ENCODE measurements at places on chromosomes 3 and 15. TPM values are rescaled to one million over a fixed set of nuclear protein-coding genes. Genes with fewer than 3 reads are reported as not detected.

TGM5 gene
- total RNA-seq, result not detected

C3orf38 gene
- total RNA-seq, result 36.6 TPM

CLDN18 gene
- not detected for total RNA-seq

TNFAIP8L3 gene
- total RNA-seq, result 19.1 TPM

KNL1 gene
- 4.2 TPM for total RNA-seq

GUCA1C gene
- not detected for total RNA-seq

GRK7 gene
- not detected for total RNA-seq

PLCB2 gene
- 5.1 TPM for total RNA-seq

OR5K2 gene
- total RNA-seq, result not detected

TTC23 gene
- 18.8 TPM for total RNA-seq

FHIT gene
- total RNA-seq, result 8.1 TPM

EXD1 gene
- total RNA-seq, result 0.53 TPM

AP3B2 gene
- not detected for total RNA-seq

VEPH1 gene
- total RNA-seq, result 80.8 TPM

RARB gene
- total RNA-seq, result 17.6 TPM

COL6A5 gene
- total RNA-seq, result 0.05 TPM

CEP70 gene
- 11.8 TPM for total RNA-seq

THBS1 gene
- 2,289 TPM for total RNA-seq

TRH gene
- total RNA-seq, result not detected

TRIM42 gene
- not detected for total RNA-seq

ITPR1 gene
- total RNA-seq, result 12.5 TPM

ADCY5 gene
- total RNA-seq, result not detected

SHC4 gene
- 2.8 TPM for total RNA-seq

RNF123 gene
- total RNA-seq, result 35.5 TPM

C3orf85 gene
- total RNA-seq, result not detected

C2CD4A gene
- total RNA-seq, result 0.05 TPM

HRG gene
- not detected for total RNA-seq

NPAP1 gene
- total RNA-seq, result not detected

FETUB gene
- not detected for total RNA-seq

ROPN1 gene
- not detected for total RNA-seq

GABRR3 gene
- not detected for total RNA-seq

HCN4 gene
- total RNA-seq, result 0.06 TPM

OXTR gene
- 4.8 TPM for total RNA-seq

PPM1M gene
- total RNA-seq, result 10.4 TPM

PCSK6 gene
- 19.2 TPM for total RNA-seq

GOLGA8S gene
- total RNA-seq, result 0.06 TPM

DUOXA1 gene
- not detected for total RNA-seq

Measured in glomerular endothelial cell (primary cell).